Stimulated activated CD8-positive, alpha-beta memory T cell treated with anti-CD3 and anti-CD28 coated beads, Interleukin-2, amount 100 ng/mL, for 48 hours (primary cell): ENCODE measurements at places on chromosomes 5 and 9.

DNA sequence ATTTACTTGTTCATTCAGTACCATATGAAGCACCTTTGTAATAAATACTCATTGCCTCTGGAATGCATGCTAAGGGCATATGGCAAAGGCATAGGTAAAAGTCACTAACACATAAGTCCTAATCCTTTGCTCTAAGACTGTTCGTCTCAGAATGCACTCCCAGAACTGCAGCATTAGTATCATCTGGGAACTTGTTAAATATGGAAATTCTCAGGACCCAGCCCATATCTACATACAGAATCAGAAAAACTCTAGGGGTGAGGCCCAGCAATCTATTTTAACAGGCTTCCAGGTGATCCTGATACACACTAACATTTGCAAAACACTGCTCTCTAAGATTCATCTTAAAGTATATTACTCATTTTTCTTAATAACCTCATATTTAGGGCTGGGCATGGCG, 113.8 kb upstream of the CDH6 start:
- DNase-seq: no peak

DNA sequence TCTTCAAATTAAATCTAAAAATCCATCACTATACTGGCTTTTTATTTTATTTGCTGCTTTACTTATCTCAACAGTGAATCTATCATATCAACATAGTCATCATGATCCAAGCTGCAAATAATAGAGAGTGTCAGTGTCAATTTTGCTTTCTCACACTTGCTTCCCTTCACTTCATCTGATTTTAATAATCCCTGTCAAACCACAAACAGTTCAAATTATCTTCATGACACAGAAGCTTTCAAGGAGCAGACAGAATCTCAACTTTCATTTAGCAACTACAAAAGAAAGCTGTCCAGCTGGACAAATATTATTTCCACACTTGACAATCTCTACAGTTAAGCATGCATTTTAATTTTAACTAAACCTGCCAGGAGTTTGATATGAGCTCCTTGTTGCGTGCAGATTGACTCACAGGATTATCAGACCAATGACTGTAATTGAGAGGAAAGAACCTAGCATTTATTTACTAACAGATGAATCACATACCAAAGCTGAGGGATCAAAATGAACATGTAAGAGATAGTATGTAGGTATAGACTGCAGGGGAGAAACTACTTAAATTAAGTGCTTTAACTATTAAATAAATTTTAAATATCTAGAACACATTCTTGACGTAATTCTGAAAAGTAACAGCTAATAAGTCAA, 56.0 kb downstream of the KIAA0825 start:
- DNase-seq: no peak

DNA sequence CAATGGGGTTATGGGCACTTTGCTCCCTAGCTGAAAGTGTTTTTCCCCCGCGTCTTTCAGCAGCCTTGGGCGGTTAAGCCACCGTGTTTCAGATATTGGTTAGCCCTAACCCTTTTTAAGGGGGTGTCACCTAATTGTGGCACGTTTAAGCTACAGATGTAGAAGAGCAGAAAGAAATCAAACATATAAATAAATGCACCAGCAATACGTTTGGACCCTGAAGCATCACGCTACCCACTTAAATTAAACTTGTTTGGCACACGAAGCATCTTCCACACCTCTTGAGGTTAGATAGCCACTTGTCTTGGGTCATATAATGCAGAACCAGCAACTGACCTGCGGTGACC, 768 bp downstream of the YTHDC2 start:
- DNase-seq: no peak

- DNase-seq: no peak
These were observed 89.8 kb upstream of the GABRP start for GRCh38 chr5:170693701-170694100.

GRCh38 chr9:108994695-108995094, 18.6 kb downstream of the CTNNAL1 start:
- no peak for DNase-seq

- no peak for DNase-seq
These were observed 78.9 kb downstream of the PPP2R2B start for GRCh38 chr5:146799671-146800070.

GRCh38 chr9:77649109-77649812, 1.1 kb upstream of the GNA14 start:
- DNase-seq: no peak

DNA sequence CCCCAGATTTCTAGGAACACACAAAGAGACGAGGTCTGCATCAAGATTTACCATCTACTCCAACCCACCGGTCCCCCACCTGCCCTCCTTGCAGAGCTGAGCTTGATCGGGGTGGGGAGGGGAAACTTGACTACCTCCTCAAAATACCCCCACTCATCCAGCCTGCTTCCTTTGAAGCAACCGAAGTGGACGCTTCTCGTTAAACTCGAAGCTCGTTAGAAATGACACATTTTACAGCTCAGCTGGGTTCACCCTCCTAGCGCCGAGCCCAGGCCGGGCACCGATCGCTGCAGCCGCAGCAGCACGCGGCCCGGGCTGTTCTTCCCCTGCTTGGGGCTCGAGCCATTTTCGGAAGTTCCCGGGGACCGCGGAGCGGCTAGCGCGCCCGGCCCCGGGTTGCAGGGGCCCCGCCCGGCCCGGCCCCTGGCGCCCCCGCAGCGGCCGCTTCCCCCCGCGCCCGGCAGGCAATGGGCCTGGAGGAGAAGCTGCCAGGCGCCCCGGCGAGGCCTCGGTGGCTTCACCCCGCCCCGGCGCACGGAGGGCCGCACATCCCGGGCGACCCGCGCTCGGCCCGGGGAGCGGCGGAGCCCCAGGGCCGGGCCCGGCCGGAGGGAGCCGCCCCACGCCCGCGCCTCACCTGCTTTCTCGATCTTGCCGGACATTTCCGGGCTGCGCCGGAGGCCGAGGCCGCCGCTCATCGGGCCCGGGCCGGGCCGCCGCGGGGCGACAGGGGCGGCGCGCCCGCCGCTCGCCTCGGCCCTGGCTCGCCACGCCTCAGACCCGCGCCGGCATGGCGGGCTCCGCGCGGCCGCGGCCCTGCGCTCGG, 530 bp downstream of the RAPGEF1 start:
- peak; percentile 28 for DNase-seq

DNA sequence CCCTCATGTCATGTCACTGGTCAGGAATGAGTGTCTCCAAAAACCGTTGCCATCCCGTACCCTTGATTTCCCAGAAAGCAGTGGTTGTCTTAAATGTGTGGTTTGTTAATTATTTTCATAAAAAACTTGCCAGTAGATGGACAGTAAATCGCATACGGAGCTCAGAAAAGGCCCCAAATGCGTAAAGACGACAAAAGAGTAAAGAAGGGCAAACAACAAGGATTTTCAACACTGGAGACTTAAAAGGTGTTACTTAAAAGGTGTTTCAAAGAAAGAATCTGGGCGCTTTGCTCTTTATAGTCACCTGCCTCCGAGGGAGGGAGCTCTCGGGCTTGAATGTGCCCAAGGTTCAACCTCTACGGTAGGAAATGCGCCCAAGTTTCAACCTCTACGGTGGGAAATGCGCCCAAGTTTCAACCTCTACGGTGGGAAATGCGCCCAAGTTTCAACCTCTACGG, 734 bp downstream of the KIF27 start:
- DNase-seq: no peak

DNA sequence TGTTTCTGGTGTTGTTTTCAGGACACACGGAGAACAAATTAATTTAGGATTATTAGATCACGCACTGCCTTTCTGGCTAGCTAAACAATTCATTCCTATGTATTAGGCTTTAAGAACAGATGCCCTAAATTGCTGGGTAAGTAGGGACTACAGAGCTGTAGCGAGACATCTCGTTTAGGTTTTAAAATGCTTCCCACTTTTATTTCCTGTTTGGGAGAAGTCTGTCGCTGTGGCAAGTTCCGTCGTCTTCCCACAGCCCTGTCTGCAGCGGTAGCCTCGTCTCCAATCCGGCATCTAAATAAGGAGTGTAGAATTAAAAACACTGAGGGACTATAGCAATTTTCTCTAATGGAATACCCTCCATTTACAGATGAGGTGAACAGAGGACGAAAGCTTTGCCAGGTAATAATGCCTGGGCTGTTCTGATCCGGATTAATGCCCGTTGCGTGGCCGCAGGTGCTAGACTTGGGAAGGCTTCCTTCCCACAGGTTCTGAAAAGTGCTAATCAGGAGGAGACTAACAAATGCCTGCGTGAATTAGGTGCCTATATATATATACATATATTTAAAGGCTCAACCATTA, 1.3 kb upstream of the TRIM36 start:
- DNase-seq: no peak

- no peak for DNase-seq
These were observed 9.8 kb downstream of the UIMC1 start for GRCh38 chr5:176996780-176997179.

GRCh38 chr5:132296412-132297016, 2.3 kb downstream of the SLC22A4 start:
- no peak for DNase-seq

GRCh38 chr5:57598756-57599155, 116.1 kb upstream of the ACTBL2 start:
- no peak for DNase-seq

DNA sequence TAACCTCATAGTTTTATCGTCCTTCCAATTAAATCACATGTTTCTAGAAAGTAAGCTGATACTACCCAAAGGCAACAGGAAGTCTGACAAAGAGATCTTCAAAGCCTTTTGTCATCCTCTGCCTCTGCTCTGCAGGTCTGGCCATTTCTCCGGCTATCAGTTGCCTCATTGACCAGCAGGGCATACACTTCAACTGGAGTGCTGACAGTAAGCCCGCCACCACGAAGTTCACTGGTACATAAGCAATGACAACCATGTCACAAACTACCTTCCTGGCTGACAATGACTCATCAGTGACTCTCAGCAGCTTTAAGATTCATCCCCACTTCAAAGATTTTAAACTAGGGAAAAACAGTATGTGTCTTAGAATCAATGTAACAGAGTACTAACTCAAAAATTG, 20.6 kb downstream of the SPTLC1 start:
- DNase-seq: peak; percentile 7

DNA sequence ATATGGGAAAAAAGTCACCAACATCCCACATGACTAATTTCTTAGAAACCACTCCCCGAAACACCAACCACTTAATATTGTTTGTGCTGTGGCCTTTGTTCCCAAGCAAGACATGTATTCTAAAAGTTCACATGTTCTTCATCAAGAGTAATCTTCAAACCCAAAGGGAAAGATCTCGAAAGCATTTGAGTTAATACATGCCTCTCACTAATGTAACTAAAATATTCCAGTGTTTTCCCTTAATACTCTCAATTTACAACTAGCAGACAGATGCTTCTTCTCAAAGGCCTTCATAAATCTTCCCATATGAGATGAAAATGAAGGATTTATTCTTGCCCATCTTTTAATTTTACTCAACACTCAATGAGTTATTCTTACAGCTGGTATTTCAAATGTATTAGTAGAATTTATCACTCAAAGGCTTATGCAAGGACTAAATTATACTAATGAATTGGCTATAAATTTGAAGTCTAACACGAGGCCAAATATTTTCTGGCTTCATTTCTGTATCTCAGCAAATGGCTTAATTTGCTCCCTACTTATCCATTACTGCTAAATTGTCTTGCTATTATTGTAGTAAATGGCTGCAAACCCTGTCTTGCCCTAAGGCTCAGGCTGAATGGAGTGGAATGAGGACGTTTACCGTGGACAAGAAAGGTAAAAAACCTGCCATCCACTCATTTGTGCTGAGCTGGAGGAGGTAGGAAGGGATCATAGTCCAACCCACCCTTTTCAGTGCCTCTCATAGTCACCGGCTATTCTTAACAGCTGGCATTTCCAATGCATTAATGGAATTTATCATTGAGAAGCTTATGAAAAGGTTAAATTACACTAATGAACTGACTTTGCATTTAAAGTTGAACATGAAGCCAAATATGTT, 474.4 kb downstream of the RASEF start:
- no peak for DNase-seq

- no peak for DNase-seq
These were observed 1014.8 kb downstream of the NR2F1-AS1 start for GRCh38 chr5:92566113-92566786.

GRCh38 chr5:97570242-97570641, 387.2 kb upstream of the RIOK2 start:
- DNase-seq: no peak

DNA sequence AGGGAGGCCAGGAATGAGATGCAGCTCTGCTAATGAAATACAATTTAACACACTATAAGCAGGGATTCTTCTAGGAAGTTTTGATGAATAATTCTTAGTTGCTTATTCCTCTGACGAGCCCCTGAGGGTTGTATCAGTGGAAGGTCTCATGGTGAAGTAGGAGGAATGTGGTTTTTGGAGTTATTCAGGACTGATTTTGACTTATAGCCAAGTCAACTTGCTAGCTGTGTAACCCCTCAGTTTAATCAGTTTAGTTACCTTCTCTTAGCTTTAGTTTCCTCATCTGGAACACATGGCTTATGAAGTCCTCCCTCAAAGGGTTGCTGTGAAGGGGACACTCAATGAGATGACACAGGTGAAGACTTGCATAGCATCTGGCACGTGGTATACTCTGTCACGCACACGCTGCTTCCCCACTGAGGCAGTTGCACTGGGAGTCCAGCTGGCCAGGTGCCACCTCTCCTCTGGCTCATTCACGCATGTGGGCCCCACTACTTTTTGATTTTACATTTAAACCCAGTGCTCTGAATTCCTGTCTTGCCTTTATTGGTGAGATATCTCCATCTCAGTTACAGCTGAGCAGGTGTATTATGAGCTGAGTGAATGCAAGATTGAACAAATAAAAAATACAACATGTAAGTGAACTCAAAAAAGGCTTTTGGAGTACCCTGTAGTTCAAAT, 415.0 kb downstream of the ARHGEF28 start:
- DNase-seq: no peak

DNA sequence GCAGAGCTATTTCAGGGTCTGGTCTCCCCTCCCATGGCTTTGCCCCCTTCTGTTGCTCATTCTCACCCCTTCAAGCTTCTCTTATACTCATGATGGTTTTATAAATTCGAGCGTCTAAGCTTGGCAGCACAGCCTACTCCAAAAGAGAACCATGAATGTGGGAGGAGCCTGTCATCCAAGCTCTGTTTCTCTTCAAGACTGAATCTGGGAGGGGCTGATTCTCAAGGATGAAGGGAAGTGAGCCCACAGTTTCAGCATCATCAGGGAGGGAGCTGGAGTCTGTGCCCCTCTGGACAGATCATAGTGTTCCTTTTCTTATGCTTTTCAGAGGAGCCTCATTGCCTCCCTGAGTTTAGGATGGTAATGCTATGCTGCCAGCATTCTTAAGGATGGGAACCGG, 168.6 kb downstream of the CFAP90 start:
- no peak for DNase-seq

DNA sequence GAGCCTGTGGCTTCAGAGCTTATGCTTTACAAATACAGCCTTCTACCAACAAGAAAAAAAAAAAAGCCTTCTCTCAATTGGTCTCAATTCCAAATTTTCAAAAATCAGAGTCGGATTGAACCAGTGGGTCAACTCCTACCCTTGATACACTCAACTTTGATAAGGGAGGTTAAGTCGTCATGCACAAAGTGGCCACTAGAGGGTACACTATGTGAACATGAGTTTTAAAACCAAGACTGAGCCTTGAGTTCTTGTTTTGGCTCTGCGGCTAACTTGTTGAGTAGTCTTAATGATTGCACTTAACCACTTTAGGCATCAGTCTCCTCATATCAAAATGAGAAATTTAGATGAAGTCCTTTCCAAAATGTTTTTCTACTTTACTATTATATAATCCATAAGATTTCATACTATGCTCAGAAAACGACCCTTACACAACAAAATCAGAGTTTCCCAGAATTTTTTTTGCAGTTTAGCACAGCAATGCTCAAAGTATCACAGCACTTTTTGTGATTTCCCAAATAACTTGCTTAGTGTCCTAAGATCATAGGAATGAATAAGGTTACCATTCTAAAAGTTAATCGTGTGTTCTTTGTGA, 92.9 kb upstream of the MTAP start:
- DNase-seq: peak; percentile 49
